ENCODE measurements at places on chromosomes 11 and 22.

GRCh38 chr11:68674461-68674860 is 9.9 kb upstream of the GAL start:
- no peak for DNase-seq

DNA sequence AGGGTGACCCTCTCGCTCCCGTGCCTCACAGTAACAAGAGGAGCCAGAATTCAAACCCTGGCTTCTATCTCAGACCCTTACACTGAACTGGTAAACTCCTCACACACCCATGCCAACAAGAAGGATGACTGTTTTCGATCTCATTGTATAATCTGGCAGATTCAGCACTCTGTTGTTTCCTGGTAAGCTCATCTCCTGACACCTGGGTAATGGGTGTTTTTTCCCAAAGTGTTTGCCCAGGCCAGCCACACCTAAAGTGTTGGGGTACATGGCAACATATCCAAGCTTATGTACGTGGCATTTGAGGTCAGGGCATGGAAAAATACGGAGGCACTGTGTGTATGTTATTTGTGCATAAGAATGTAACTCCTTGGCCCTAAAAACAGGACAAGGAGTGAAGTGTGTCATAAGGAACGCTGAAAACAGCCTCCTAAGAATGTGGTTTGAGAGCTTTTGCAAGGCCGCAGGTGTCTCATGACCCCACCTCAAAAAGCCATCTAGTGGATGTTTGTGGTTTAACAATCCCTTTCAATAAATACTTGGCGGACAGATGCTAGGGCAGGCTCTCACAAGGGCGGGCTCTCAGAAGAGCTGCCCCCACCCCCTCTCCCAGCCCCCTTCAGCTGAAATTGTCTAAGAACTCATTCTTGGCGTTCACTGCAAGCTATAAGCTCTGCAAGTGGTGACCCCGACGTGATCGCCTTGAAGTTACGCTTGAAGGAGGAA is at the start of gene MS4A15:
Gene MS4A15, plus strand, starts transcription at position 561 of the 726 bp plus-strand sequence. CDS start 6,867 bp downstream, outside the sequence.
- peak; percentile 50 for DNase-seq

GRCh38 chr11:10386861-10387205 is 68.2 kb upstream of the AMPD3 start:
- DNase-seq, result no peak

GRCh38 chr11:96273507-96273906 is 69.5 kb downstream of the MAML2 start:
- DNase-seq, result no peak

- no peak for DNase-seq
Observed at GRCh38 chr11:104679258-104679657, 219.0 kb downstream of the CASP12 start.

- no peak for DNase-seq
Observed at GRCh38 chr11:106137061-106137460, 59.6 kb downstream of the AASDHPPT start.

- peak; percentile 83 for DNase-seq
Observed at GRCh38 chr22:38927033-38927781, 30.2 kb upstream of the APOBEC3A start.

DNA sequence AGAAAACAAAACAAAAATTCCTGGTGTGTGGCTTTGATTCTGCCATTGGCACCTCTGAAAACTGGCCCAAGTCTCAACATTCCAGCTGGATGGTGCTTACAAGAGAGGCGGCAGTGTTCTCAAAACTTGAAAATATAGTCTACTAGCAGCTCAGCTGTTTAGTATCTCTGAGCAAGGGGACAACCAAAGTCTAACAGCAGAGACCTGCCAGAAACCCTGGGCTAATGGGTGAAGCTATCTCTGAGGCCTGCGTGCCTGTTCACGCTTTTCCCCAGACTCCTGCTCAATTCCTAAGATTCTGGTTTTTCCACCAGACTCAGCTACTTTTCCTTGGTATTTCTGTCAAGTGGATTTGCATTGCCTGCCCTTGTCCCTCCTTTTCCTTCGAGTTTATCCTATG is 17.9 kb downstream of the TMEM218 start:
- no peak for DNase-seq

- DNase-seq, result no peak
Observed at GRCh38 chr11:86623041-86623621, 49.3 kb downstream of the ME3 start.
